ENCODE measurements at places on chromosomes 2 and 18. TPM values are rescaled to one million over a fixed set of nuclear protein-coding genes. Genes with fewer than 3 reads are reported as not detected.

Gene TNP1
- not detected for total RNA-seq

Gene E2F6
- 29.5 TPM for total RNA-seq

Gene TUBA3E
- total RNA-seq: not detected

Gene RGPD4
- total RNA-seq: 0.08 TPM

Gene CCDC150
- total RNA-seq: 2.8 TPM

Gene OLA1
- 117 TPM for total RNA-seq

Gene COL5A2
- total RNA-seq: 73.8 TPM

Gene SPATA3
- total RNA-seq: not detected

Gene PRKAG3
- total RNA-seq: not detected

Gene FLACC1
- total RNA-seq: not detected
